ENCODE measurements at places on chromosomes 4 and X. TPM values are rescaled to one million over a fixed set of nuclear protein-coding genes. Genes with fewer than 3 reads are reported as not detected.

Gene OCIAD2
- total RNA-seq = 12.8 TPM

Gene MAGEA8
- total RNA-seq = not detected

Gene TBC1D1
- total RNA-seq = 93.2 TPM

Gene FAT4
- total RNA-seq = 18.5 TPM

Gene RCHY1
- total RNA-seq = 36.7 TPM

Measured in smooth muscle cell of trachea (primary cell).